Progenitor cell of endocrine pancreas (in vitro differentiated cells): ENCODE measurements at places on chromosomes 6 and 20. TPM values are rescaled to one million over a fixed set of nuclear protein-coding genes. Genes with fewer than 3 reads are reported as not detected.

DNA sequence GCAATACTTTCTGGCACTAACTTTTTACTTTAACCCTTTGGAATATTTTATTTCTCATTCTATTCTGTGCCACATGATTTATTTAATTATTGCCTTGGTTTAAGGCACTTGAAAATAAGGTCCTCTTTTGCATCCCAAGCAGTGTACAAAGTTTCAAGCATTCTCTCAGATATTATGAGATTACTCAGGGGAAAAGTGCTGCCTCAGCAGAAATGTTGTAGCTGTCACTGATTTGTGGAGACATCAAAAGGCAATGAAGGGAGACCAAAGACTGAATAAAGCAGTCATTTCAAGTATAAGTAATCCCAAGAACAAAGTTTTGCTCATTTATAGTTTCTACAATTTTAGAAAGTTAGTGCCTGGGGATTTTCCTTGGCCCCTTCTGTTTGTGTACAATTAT lies 253.0 kb downstream of the RNF144B start:
- no peak for DNase-seq
- no peaks in the 10 kb centered on the region for H3K36me3 ChIP-seq
- no peak overlapping the region for H3K27ac ChIP-seq
- H3K4me1 ChIP-seq, result no peaks in the 10 kb centered on the region
- H3K27me3 ChIP-seq, result peaks cover 11% of the 10 kb centered on the region

DNA sequence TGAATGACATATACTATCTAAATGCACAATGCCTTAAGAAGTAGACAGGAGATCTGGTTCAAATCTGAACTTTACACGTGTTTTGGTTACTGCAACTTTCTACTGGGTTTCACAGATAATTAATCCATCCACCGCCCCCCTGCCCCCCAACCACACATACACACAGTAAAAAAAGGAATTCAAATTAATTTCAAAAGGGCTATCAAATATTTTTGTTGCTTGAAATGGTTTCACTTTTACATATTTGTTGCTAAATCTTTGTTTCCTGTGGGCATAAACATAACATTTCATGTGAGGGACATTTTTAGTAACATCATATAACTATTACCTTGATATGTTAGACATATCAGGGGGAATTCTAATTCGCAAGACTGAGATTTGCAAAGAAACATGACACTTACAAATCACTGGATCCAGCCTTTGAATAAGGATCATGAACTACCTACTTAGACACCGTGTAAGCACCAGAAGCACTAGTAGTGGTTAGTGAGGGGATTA lies 7.5 kb downstream of the NEDD9 start:
- no peak for DNase-seq
- H3K27me3 ChIP-seq, result peaks cover 7% of the 10 kb centered on the region
- no peak overlapping the region for H3K27ac ChIP-seq

DNA sequence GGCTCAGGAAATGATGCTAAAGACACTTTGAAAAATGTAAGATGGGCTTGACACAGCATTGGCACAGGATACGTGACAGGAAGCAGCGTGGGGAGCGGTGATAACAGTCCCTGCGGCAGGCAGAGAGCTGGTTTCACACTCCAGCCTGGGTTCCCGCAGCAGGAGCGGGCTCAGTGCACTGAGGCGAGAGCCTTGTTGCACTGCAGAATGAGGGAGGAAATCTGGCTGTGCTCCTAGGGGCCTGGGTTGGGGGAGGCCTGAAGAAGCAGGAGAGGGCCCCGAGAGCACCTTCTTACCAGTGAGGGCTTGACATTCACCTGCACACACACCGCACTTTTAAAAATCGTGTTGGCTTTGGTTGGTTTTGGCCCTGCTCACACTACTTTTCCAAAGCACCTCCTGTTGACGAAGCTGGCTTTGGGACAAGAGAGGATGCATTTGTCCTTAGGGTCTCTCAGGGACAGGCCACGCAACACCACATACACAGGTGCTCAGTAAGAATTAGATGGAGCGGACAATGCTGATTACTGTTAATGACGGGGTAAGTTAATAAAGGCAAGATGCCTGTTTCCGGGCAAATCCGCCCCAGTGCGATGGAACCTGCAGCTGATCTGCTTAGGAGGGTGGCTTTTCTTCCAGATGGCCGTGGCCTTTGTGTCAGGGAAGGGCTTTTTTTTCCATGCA lies 49.4 kb upstream of the ARMC2 start:
- H3K27me3 ChIP-seq, result no peaks in the 10 kb centered on the region
- no peaks in the 10 kb centered on the region for H3K36me3 ChIP-seq
- no peak overlapping the region for H3K4me3 ChIP-seq
- no peak for DNase-seq
- peak overlapping the region; percentile 93 for H3K27ac ChIP-seq

RIMS4 gene
- total RNA-seq, result 6.3 and 8.2 TPM in 2 replicates

- no peaks in the 10 kb centered on the region for H3K4me1 ChIP-seq
- no peaks in the 10 kb centered on the region for H3K27me3 ChIP-seq
- H3K4me3 ChIP-seq, result no peak overlapping the region
- no peak for DNase-seq
- no peak overlapping the region for H3K27ac ChIP-seq
Measured at GRCh38 chr6:25017932-25018567, 82.3 kb upstream of the RIPOR2 start.

SLC22A7 gene
- not detected in 2 replicates for total RNA-seq

GRCh38 chr6:159887146-159887545 lies 3.6 kb upstream of the MAS1 start:
- no peak overlapping the region for H3K27ac ChIP-seq
- H3K27me3 ChIP-seq, result peaks cover 49% of the 10 kb centered on the region
- no peak overlapping the region for H3K4me3 ChIP-seq
- no peaks in the 10 kb centered on the region for H3K36me3 ChIP-seq
- peaks cover 8% of the 10 kb centered on the region for H3K4me1 ChIP-seq
- DNase-seq, result no peak

DNA sequence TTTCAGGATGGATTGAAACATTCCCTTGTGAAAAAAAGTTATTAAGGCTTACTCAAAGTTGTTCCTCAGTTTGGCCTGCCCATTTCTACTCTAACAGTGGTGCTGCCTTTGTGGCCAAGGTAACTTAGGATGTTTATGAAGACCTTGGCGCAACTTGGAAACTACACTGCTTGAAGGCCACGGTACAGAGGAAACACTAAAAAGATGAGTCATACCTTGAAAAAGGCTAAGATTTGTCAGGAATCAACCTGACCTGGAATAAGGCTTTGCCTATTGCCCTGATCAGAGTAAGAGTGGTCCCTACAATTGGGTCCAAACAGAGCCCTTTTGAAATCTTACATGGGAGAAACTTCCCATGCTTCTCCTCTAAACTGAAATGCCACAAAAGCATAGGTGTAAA lies 119.9 kb upstream of the MOCS1 start:
- H3K4me1 ChIP-seq, result no peaks in the 10 kb centered on the region
- peaks cover 14% of the 10 kb centered on the region for H3K27me3 ChIP-seq
- no peak overlapping the region for H3K27ac ChIP-seq
- DNase-seq, result no peak
- H3K36me3 ChIP-seq, result no peaks in the 10 kb centered on the region
- no peak overlapping the region for H3K4me3 ChIP-seq

FILIP1 gene
- 0.31 and 0.73 TPM in 2 replicates for total RNA-seq

SRSF12 gene
- total RNA-seq, result 20.0 and 22.2 TPM in 2 replicates

ARMC12 gene
- total RNA-seq, result 0.36 and 0.98 TPM in 2 replicates

DNA sequence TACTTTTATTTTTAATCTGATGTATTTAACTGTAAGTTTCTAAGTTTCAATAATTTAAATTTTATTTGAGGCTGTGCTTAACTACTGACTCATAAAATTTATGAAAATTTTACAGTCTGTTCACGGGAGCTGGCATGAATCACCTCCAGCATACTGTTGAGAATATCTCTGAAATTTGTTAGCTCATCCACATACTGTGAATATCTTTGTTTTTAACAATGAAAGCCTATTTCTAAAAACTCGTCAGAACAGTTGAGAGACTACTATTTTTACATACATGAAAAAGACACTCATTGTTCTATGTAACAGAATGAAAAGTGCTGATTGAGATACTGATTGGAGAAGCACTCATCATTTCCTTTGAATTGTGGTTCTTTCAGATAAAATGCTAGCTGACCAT lies 749.3 kb downstream of the TENT5A start:
- no peaks in the 10 kb centered on the region for H3K27me3 ChIP-seq
- DNase-seq, result no peak
- H3K4me3 ChIP-seq, result no peak overlapping the region
- H3K36me3 ChIP-seq, result no peaks in the 10 kb centered on the region
- no peaks in the 10 kb centered on the region for H3K4me1 ChIP-seq

PACSIN1 gene
- total RNA-seq, result 0.72 and 0.89 TPM in 2 replicates

- peaks cover 7% of the 10 kb centered on the region for H3K27me3 ChIP-seq
- H3K4me1 ChIP-seq, result peaks cover 14% of the 10 kb centered on the region
- H3K4me3 ChIP-seq, result no peak overlapping the region
- no peaks in the 10 kb centered on the region for H3K36me3 ChIP-seq
- no peak for DNase-seq
Measured at GRCh38 chr6:105886814-105887544, 199.2 kb upstream of the PRDM1 start.

HSPA1L gene
- 2.4 and 2.5 TPM in 2 replicates for total RNA-seq

GRCh38 chr6:36320475-36320874 lies 16.2 kb downstream of the BNIP5 start:
- no peaks in the 10 kb centered on the region for H3K36me3 ChIP-seq
- H3K27ac ChIP-seq, result no peak overlapping the region
- H3K4me3 ChIP-seq, result no peak overlapping the region
- H3K4me1 ChIP-seq, result peaks cover 2% of the 10 kb centered on the region

IL20RA gene
- total RNA-seq, result 0.84 and 0.93 TPM in 2 replicates

- peaks cover 5% of the 10 kb centered on the region for H3K36me3 ChIP-seq
- H3K27ac ChIP-seq, result peak overlapping the region; percentile 18
- DNase-seq, result peak; percentile 64
- H3K4me3 ChIP-seq, result no peak overlapping the region
- H3K4me1 ChIP-seq, result peaks cover 20% of the 10 kb centered on the region
Measured at GRCh38 chr20:33791959-33792597, 19.1 kb upstream of the CHMP4B start.

DNA sequence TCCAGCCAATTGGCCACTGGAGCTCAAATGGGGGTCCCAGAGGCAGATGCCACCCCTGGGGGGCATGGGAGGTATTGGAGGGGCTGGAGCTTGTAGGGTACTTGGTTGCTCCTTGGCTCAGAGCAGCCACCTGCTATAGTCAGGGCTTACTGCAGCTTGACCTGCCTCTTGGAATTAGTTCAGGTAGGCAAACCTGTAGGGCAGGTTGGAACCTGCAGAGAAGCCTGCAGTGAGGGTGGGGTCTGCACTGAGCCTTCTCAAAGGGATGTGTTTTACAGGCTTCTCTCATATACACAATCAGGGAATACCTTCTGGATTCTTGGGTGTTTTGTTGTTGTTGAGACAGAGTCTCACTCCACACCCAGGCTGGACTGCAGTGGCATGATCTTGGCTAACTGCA lies 94.2 kb upstream of the MYL9 start:
- DNase-seq, result no peak
- H3K4me3 ChIP-seq, result no peak overlapping the region
- no peak overlapping the region for H3K27ac ChIP-seq
- H3K27me3 ChIP-seq, result peaks cover 4% of the 10 kb centered on the region
- H3K36me3 ChIP-seq, result no peaks in the 10 kb centered on the region

GRCh38 chr6:29519291-29520010 lies 31.7 kb upstream of the MAS1L start:
- peaks cover 2% of the 10 kb centered on the region for H3K4me1 ChIP-seq
- H3K36me3 ChIP-seq, result no peaks in the 10 kb centered on the region
- no peak overlapping the region for H3K4me3 ChIP-seq
- no peak overlapping the region for H3K27ac ChIP-seq
- DNase-seq, result no peak

VSTM2L gene
- 5.0 and 6.2 TPM in 2 replicates for total RNA-seq

DNA sequence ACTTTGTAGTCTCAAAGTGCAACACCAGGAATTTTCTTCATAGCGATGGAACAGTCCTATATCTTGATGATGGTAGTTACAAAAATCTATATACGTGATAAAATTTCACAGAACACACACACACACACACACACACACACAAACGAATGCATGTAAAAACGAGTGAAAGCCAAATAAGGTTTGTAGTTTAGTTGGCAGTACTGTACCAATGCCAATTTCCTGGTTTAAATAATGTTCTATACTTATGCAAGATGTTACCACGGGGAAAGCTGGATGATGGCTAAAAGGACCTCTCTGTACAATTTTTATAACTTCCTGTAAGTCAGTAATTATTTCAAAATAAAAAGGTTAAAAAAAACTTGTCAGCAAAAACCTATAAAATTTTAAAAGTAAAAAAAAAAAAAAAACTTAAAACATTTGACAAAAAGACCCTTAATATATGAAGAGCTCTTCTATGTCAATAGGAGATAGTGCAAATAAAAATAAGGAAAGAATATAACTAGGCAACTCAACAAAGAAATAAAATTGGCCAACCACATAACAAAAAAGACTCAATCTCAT lies 37.6 kb downstream of the PDSS2 start:
- H3K27ac ChIP-seq, result no peak overlapping the region
- H3K4me3 ChIP-seq, result no peak overlapping the region
- DNase-seq, result no peak
- no peaks in the 10 kb centered on the region for H3K27me3 ChIP-seq

SLC26A8 gene
- not detected in 2 replicates for total RNA-seq

KIF25 gene
- total RNA-seq, result not detected in 2 replicates

DNA sequence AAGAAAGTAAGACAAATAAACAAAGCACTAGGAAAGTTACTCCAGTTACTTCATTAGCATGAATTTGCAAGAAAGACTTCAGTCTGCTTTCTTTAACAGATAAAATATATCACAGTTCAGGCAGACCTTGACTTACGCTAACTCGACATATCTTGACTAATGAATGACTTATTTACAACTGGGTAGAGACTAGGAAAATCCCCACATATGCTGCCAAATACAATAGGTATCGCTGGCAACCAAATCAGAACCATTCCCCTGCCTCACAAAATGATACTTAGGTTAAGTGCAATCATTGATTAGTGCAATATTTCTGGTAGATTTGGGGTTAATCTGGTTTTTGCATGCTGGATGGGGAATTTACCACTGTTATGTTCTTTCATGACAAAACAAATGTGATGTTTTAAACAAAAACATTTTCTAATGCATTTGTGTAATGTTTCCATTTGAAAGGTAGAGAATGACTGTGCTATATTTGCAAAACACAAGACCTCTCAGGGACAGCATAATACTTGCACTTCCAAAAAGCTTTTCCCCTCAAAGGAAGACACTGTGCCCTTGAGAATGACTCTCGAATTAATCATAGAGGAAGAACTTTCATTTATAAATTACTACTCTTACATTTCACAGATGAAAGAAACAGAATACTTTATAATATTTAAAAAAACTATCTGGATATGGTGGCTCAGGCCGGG lies 101.6 kb downstream of the PRKN start:
- peaks cover 14% of the 10 kb centered on the region for H3K4me1 ChIP-seq
- H3K27me3 ChIP-seq, result no peaks in the 10 kb centered on the region
- no peak for DNase-seq

FAM162B gene
- 1.5 and 2.5 TPM in 2 replicates for total RNA-seq

GRCh38 chr20:15842872-15843271 lies 730.4 kb downstream of the KIF16B start:
- H3K4me3 ChIP-seq, result no peak overlapping the region
- no peaks in the 10 kb centered on the region for H3K27me3 ChIP-seq
- H3K36me3 ChIP-seq, result no peaks in the 10 kb centered on the region
